ENCODE measurements at places on chromosomes 2 and 18. TPM values are rescaled to one million over a fixed set of nuclear protein-coding genes. Genes with fewer than 3 reads are reported as not detected.
A peak's percentile ranks its signal among the peaks of the same experiment; 100 is the strongest.

DNA sequence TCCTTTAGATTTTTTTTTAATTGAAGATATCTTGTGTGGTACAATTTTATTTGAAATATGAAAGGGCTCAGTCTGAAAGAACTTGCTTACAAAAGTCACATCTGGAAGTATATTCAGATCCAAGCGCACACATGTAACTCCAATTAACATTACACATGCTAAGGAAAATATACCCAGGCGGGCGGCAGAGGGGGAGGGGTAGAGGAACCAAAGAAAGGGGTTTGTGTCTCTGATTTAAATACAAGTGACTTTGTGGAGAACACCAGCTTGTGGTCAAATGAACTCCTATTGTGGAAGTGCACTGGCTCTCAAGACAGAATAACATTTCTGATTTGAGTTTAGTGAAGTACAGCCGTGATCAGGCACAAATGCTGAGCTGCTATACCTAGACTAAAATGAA lies 280.2 kb upstream of the SOX11 start:
- no peaks in the 10 kb centered on the region for H3K27me3 ChIP-seq
- no peak overlapping the region for H3K4me3 ChIP-seq
- no peaks in the 10 kb centered on the region for H3K4me1 ChIP-seq
- DNase-seq: no peak
- no peak overlapping the region for H3K27ac ChIP-seq
- no peaks in the 10 kb centered on the region for H3K36me3 ChIP-seq

GRCh38 chr2:15640261-15640711 lies 48.6 kb downstream of the DDX1 start:
- H3K4me1 ChIP-seq: no peaks in the 10 kb centered on the region
- no peaks in the 10 kb centered on the region for H3K27me3 ChIP-seq
- H3K36me3 ChIP-seq: no peaks in the 10 kb centered on the region
- no peak overlapping the region for H3K27ac ChIP-seq
- H3K4me3 ChIP-seq: no peak overlapping the region
- DNase-seq: no peak

- H3K4me1 ChIP-seq: peaks cover 20% of the 10 kb centered on the region
- no peaks in the 10 kb centered on the region for H3K36me3 ChIP-seq
- H3K27me3 ChIP-seq: peaks cover 3% of the 10 kb centered on the region
These were observed 45.6 kb upstream of the ODC1 start for GRCh38 chr2:10493634-10494281.

Gene MERTK
- total RNA-seq: 0.88 TPM

Gene HOXD11
- total RNA-seq: not detected

DNA sequence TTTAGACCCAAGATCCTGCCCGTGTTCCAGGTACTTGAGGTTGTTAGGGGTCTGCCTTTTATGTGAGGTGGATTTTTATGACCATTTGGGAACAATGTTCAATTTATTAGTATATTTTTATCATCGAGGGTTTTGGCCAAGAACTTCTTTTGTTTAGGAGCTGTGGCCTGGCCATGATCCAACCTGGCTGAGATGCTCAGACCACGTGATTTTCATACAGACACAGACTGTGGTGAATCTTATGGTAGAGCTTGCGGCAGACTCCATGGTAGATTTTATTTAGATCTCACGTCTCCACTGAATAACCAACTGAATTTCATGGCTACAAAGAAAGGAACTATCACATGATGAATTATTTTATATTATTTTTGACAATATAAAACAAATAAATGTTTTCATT lies 405.5 kb upstream of the VWC2L start:
- H3K27me3 ChIP-seq: no peaks in the 10 kb centered on the region
- H3K36me3 ChIP-seq: no peaks in the 10 kb centered on the region
- no peaks in the 10 kb centered on the region for H3K4me1 ChIP-seq
- no peak overlapping the region for H3K27ac ChIP-seq
- H3K4me3 ChIP-seq: no peak overlapping the region

Gene EIF5B
- 96.2 TPM for total RNA-seq

GRCh38 chr2:234741976-234742375 lies 209.8 kb upstream of the SH3BP4 start:
- no peak for DNase-seq
- H3K27me3 ChIP-seq: no peaks in the 10 kb centered on the region
- H3K36me3 ChIP-seq: no peaks in the 10 kb centered on the region
- H3K4me1 ChIP-seq: no peaks in the 10 kb centered on the region
- H3K4me3 ChIP-seq: no peak overlapping the region

GRCh38 chr2:223865907-223866508 lies 28.6 kb upstream of the AP1S3 start:
- no peak overlapping the region for H3K27ac ChIP-seq
- H3K36me3 ChIP-seq: no peaks in the 10 kb centered on the region
- H3K4me1 ChIP-seq: peaks cover 23% of the 10 kb centered on the region

- no peak overlapping the region for H3K27ac ChIP-seq
- DNase-seq: peak; percentile 12
- H3K27me3 ChIP-seq: no peaks in the 10 kb centered on the region
- peaks cover 6% of the 10 kb centered on the region for H3K4me1 ChIP-seq
- peak overlapping the region; percentile 46 for H3K4me3 ChIP-seq
- H3K36me3 ChIP-seq: no peaks in the 10 kb centered on the region
These were observed 36.1 kb upstream of the MRPL33 start for GRCh38 chr2:27735263-27735904.

DNA sequence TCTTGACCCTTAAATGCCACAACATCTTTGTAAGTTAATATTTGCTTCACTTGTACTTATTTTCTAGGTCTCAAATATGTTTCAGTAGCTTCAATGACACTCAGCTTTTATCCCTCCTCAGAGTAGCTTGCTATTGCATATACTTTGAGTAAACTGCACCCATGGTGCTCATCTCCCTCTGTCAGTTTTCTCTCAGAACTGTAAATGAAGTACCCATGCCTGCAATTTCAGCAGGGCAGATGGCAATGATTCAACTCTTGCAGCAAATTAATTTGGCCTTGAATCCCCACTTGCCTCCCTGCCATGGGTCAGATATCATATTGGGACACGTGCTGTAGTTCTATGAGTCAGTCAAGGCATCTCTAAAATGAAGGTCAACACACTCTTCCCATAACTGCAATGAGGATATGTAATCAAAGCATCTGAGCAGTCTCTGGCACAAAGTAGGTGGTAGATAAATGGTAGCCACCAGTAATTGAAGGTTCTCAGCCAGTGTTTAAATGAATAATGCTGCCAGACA lies 225.8 kb downstream of the PIEZO2 start:
- no peak overlapping the region for H3K27ac ChIP-seq
- no peak overlapping the region for H3K4me3 ChIP-seq
- no peaks in the 10 kb centered on the region for H3K4me1 ChIP-seq
- no peaks in the 10 kb centered on the region for H3K27me3 ChIP-seq
- no peak for DNase-seq

Gene NYAP2
- not detected for total RNA-seq

Gene CROCC2
- total RNA-seq: not detected

GRCh38 chr2:6975988-6976387 lies 58.8 kb downstream of the RNF144A start:
- H3K4me3 ChIP-seq: no peak overlapping the region
- H3K4me1 ChIP-seq: no peaks in the 10 kb centered on the region
- H3K27ac ChIP-seq: no peak overlapping the region
- peaks cover 4% of the 10 kb centered on the region for H3K36me3 ChIP-seq

Gene SLC16A14
- total RNA-seq: 0.27 TPM
